ENCODE measurements at places on chromosomes 3 and 15. TPM values are rescaled to one million over a fixed set of nuclear protein-coding genes. Genes with fewer than 3 reads are reported as not detected.

Gene OR5H6
- not detected for total RNA-seq

Gene GOLGA6L9
- 6.7 TPM for total RNA-seq

Gene TLR9
- 0.09 TPM for total RNA-seq

Gene SMAD6
- total RNA-seq, result 1.2 TPM

Gene LRRC49
- 70.2 TPM for total RNA-seq

Gene ERICH6
- 0.44 TPM for total RNA-seq

Gene CCR3
- total RNA-seq, result not detected

Gene RTP4
- total RNA-seq, result 2.9 TPM

Gene EPB42
- total RNA-seq, result not detected

Gene PRSS50
- total RNA-seq, result 0.27 TPM

Gene CNTN3
- 30.9 TPM for total RNA-seq

Gene CCDC54
- 0.24 TPM for total RNA-seq

Gene ZFAND6
- 242 TPM for total RNA-seq

Gene CDHR4
- not detected for total RNA-seq

Gene GPR160
- 3.9 TPM for total RNA-seq

Gene RTP1
- total RNA-seq, result 0.85 TPM

Gene AADAC
- not detected for total RNA-seq

Gene ZNF662
- 3.3 TPM for total RNA-seq

Gene ZNF620
- 12.8 TPM for total RNA-seq

Gene CTXN2
- 0.63 TPM for total RNA-seq

Gene POPDC2
- total RNA-seq, result 0.83 TPM

Gene PLCH1
- total RNA-seq, result 3.7 TPM

Gene C3orf18
- total RNA-seq, result 9.1 TPM

Gene GP9
- not detected for total RNA-seq

Gene GUCA1C
- not detected for total RNA-seq

Gene CFAP91
- 0.90 TPM for total RNA-seq

Gene LRRIQ4
- 0.44 TPM for total RNA-seq

Gene SERPINI2
- 0.70 TPM for total RNA-seq

Gene ITIH4
- total RNA-seq, result 4.2 TPM

Gene SKOR1
- 0.63 TPM for total RNA-seq

Gene SATB1
- 30.2 TPM for total RNA-seq

Gene LYZL4
- total RNA-seq, result not detected

Gene PFN2
- 150 TPM for total RNA-seq

Gene SLCO2A1
- total RNA-seq, result 2.1 TPM

Gene RBM6
- total RNA-seq, result 79.8 TPM

Gene CD276
- total RNA-seq, result 28.0 TPM

Gene PRTG
- total RNA-seq, result 33.9 TPM

Gene LMOD3
- total RNA-seq, result 0.29 TPM

Gene RAD51
- total RNA-seq, result 0.48 TPM

Gene THUMPD3
- total RNA-seq, result 43.0 TPM

Gene SCN11A
- 0.63 TPM for total RNA-seq

Gene CELF6
- 0.85 TPM for total RNA-seq

Gene TMEM43
- 75.0 TPM for total RNA-seq

Gene ARNT2
- 23.5 TPM for total RNA-seq

Gene SLC22A14
- total RNA-seq, result 1.1 TPM

Gene MYO1E
- 4.0 TPM for total RNA-seq

Gene SLC9C1
- total RNA-seq, result not detected

Gene FBXO40
- 0.56 TPM for total RNA-seq

Gene CYP8B1
- total RNA-seq, result 0.81 TPM

Gene KBTBD8
- 37.7 TPM for total RNA-seq

Gene APOD
- total RNA-seq, result 12.9 TPM

Gene OR5H14
- 0.06 TPM for total RNA-seq

Gene GRK7
- total RNA-seq, result not detected

Gene MB21D2
- 26.6 TPM for total RNA-seq

Gene CISH
- total RNA-seq, result 1.4 TPM

Gene COL6A6
- 0.17 TPM for total RNA-seq

Gene CD86
- total RNA-seq, result 0.47 TPM

Gene DAZL
- 0.14 TPM for total RNA-seq

Gene EBLN2
- 3.0 TPM for total RNA-seq

All from motor neuron (in vitro differentiated cells).